ENCODE measurements at places on chromosomes 1 and 21.

DNA sequence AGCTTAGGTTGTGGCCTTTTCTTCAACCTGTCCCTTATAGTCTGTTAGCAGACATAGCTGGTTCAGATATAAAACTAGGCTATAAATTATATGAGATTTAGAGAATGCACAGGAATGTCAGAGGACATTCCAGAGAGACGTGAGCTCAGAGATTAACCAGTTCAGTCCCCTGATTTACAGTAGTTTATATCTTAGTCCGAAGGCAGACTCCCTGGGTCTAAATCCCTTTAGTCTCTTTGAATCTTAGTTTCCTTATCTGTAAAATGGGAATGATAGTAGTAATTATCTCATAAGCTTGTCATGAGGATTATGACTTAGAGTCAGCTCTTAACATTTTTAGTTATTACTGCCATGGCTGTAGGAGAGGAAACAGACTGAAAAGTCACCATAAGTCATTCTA lies 45.5 kb upstream of the PLXNA2 start:
- DNase-seq = no peak

DNA sequence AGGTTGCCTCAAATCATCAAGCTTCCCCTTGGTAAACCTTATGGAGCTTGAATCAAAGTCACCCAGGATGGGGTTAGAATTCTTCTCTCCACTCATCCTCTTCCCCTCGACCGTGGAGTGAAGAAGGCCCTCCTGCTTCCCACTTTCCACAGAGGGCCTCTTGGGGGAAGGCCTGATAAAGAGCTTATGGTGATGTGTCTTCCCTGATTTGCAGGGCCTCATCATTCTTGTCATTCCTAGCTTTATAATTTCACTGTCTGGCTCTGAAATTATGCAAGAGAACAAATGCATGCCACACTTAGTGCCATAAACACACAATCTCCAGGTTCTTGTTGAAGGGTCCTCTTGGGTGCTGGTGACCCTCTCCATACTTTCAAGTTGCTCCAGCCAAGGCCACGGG lies 101.2 kb downstream of the HMGB4 start:
- no peak for DNase-seq

GRCh38 chr1:116289193-116289592 lies 83.9 kb upstream of the ATP1A1 start:
- DNase-seq = no peak

DNA sequence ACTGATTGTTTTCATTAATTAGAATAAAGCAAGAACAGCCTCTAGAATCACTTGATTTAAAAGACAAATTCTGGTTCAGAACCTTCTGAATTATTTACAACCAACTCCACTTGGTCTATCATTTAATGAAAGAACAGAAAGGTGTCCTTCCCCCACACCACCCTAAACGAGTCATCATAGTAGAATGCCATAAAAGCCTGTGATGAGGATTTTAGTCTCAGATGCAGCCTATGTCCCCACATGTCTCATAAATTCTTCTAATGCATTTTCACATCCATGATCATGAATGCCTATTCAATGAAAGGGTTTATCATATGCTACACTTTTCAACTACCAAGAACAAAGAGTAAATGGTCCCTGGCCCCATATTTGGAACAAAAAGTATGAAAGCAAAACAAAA lies 508.1 kb downstream of the DPYD start:
- no peak for DNase-seq

DNA sequence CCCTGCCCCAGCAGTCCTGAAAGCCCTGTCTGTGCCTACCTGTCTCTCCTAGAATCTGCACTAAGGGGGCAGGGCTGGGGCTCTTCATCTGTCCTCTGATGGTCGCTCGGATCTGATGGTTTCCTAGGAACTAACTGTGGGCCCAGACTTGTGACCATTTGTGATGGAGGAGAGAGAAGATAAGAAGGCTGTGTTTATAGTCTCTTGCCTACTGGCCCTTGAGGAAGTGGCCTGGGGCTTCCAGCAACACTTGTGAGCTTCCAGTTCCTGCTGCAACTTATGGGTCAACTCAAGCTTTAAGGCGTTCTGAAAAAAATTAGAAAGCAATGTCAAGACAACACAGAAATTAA lies 53.2 kb upstream of the SYNC start:
- no peak for DNase-seq

- no peak for DNase-seq
Observed at GRCh38 chr1:59007429-59007819, 223.6 kb upstream of the JUN start.

DNA sequence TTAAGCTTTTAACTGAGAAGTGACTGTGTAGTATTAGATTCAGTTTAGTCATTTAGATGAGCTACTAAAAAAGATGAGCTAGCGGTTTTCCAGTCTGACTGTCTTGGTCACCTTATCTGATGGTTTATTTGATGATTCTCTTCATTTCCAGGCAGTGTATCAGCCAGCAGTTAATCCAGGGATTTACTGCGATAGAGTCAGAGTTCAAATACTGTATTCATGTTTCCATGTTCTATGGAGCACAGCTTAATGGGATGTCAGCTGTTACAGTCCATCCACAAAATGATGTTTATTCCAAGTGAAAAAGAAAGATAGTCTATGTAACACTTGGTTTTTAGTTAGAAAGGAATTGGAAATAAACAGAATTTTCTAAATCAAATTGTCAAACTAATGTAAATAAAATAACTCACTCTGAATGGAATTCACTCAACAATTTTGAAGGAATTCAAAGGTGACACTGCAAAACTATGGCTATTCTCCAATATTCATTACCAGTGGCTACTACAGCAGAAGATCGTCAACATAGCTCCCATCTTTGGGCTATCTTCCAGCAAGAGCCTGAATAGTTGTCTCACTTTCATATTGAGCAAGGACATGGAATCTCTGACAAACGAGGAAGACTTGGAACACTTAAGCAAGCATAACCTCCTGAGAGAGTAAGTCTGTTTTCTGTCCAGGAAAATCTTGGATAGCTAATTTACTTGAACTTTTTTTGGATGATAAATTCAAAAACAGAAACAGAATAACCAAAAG lies 54.6 kb upstream of the DPT start:
- no peak for DNase-seq

DNA sequence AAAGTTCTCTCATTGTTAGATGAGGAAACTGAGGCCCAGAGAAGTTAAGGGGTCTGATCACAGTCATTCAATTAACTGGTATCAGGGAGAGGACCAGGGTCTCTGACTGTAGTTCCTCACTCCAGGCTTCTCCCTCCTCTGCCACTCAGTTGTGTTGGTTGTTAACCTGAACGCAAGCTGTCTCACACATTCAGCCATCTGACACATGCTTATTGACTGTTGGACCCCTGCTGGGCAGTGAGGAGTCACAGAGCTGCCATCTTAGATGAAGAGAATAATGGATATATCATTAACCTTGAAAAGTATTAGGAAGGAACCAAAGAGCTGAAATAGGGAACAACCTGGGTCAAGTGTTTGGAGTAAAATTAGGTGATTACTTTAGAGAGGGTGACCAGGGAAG lies 194.8 kb downstream of the ZZZ3 start:
- DNase-seq = no peak

DNA sequence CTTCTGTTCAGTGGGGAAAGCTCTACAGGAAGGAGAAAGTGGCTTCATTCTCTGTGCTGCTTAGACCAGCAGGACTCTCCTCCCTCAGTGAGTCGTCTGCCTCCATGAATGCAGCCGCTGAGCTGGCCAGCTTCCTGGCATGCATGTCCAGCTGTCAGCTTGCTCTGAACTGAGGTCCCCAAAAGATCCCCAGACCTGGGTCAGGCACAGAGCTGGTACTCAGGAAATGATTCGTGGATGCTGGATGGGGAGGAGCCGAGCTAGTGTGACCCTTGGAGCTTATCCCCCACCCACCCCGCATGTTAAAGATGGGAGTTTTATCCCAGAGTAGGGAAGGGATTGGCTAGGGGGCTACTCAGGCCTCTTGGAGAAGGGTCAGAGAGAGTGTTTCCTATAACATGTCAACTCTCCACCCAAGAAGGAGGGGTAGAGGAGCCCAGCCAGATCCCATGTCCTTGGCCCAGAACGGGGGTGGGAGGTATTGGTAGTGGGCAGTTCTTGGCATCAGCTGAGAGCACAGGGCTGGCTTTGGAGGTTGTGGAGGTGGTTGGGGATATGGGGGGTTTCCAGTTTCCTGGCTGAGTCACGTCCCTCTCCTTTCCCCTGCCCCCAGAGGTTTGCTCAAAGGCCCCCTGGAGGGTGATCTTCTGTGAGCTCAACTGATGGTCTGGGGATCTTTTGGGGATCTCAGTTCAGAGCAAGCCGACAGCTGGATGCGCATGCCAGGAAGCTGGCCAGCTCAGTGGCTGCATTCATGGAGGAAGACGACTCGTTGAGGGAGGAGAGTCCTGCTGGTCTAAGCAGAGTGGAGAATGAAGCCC lies 110.1 kb downstream of the FOXD2 start:
- DNase-seq = no peak

DNA sequence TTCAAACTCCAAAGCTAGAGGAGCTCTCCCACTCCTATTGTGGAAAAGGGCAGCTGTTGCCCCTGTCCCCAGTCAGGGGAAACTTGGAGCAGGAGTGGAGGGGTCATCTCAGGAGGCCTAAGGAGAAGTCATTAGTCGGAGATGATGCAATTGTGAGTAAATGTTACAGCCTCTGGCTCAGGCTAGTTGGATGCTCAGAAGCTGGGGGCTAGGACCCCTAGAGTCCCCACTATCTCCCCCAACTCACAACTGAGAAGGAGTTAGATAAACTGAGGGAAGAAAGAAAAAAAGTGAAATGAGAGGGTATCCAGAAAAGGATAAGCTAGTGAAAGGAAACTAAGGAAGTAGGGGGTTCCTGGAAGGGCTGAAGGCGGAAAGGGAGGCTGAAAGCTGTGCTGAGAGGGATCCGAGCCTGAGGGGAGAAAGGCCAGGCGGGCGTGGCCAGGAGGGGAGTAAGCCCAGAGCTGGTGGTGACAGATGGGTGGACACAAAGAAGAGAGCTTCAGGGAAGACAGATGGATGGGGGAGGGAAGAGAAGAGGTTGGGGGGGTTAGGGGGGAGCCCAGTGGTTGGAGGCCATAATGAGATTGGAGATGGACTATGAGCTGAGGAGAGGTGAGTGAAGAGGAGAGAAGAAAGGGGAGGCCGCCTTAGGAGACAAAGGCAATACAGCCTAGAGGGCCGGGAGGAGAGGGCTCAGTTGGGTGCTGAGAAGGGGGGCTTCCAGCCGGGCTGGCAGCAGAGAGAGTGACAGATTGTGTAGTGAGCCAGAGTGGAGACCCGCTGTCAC lies 4.5 kb upstream of the NHLH1 start:
- no peak for DNase-seq

DNA sequence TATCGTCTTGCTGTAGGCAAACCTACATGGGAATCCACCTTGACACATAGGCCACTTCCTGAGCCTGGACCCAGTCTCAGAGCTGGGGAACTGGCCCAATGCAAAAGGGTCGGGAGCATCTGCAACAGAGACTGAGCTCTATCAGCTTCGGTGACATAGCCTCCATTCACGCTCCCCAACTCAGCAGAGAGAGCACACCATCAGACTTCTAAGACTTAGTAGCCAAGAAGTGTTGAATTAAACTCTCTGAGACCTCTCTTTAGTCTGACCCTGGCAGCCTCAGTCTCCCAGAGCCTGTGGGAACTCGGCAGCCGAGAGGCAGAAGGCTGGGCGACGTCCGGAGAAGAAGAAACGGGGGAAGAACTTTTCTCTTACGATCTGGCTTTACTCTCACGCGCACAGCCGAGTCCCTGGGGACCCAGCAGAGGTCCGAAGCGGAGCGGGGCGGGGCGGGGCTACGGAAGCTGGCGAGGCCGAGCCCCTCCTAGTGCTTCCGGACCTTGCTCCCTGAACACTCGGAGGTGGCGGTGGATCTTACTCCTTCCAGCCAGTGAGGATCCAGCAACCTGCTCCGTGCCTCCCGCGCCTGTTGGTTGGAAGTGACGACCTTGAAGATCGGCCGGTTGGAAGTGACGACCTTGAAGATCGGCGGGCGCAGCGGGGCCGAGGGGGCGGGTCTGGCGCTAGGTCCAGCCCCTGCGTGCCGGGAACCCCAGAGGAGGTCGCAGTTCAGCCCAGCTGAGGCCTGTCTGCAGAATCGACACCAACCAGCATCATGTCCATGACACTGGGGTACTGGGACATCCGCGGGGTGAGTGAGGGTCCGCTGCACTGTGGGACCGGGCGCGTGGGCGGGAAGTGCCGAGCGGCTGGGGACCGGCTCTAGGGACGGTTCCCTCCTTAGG lies at the start of gene GSTM4:
Gene GSTM4, plus strand, starts transcription at position 485 of the 905 bp plus-strand sequence. Its CDS starts 291 bp downstream, at position 776.
- peak; percentile 71 for DNase-seq

GRCh38 chr1:119895102-119895501 lies 1.2 kb downstream of the ADAM30 start:
- no peak for DNase-seq

DNA sequence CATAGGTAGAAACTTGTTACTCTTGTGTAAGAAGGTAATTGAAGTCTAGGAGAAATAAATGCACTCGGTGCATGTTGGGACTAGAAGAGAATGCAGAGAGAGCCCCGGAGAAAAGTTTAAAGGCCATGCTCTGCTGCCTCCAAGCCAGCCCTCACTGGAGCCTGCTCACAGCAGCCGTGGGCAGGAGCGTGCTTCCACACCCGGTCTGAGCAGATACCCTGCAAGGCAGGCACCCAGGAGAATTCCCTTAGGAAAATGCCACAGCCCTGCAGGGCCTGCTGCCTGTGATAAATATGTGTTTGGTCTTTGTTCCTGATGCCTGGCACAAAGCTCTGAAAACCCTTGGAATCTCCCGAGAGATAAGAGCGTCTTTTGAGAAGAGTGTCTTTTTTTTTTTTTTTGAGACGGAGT lies 22.8 kb downstream of the C2CD2 start:
- no peak for DNase-seq

DNA sequence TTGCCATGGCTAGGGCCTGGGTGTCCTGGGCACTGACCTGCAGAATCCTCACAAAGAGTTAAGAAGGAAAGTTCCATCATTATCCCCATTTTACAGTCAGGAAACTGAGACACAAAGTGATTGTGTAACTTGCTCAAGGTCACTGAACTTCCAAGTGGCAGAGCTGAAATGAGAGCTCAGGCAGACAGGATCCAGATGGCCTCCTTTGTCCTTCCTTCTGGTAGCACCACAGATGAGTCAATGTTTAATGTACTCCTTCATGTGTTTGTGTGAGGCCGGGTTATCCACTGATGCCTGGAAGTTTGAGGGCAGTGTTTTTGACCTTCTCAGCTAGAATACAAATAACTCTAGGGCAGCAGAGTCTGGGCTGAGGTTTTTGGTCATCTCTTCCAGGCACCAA lies 207.0 kb downstream of the TNR start:
- DNase-seq = no peak

DNA sequence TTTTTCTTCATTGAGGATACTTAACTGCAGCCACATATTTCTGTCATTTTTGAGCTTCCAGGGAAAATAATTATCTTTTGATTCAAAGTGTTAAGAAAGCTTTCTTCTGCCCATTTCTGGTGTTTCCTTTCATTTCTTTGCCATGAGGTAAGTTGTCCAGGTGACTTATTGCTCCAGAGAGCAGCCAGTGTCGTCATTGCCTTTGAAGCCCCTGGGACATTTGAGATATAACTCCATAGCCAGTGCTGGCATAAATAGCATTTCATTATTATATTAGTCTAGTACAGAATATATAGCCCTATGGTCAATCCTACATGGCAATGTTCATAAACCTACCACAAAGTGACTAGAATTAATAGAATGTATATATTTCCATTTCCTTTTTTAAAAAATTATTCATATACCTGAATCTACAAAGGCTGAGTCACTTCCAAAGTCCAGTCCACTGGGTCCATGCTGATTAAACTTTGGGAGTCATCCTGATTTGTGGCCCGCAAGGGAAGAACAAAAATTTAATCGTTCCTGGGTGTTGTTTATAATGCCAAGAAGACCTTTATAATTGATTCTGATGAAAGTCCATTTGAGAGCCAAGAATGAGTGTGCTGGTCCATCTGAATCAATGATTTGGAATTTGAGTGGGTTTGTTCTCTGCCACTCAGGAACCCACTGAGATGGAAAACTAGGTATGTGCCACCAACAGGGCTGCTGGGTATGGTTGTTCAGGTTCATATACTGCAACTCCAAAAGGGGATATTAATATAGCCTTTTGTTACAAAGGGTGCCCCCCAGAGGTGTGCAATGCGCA lies 221.8 kb upstream of the PLXNA2 start:
- no peak for DNase-seq

All from inflammatory macrophage (primary cell).